LNCaP clone FGC (cell line): ENCODE measurements at places on chromosomes 2 and 18.

GRCh38 chr2:238644095-238645081, 203.5 kb upstream of the TWIST2 start:
- DNase-seq = no peak

- no peak for DNase-seq
These were observed 179.4 kb downstream of the INHBB start for GRCh38 chr2:120525056-120526046.

DNA sequence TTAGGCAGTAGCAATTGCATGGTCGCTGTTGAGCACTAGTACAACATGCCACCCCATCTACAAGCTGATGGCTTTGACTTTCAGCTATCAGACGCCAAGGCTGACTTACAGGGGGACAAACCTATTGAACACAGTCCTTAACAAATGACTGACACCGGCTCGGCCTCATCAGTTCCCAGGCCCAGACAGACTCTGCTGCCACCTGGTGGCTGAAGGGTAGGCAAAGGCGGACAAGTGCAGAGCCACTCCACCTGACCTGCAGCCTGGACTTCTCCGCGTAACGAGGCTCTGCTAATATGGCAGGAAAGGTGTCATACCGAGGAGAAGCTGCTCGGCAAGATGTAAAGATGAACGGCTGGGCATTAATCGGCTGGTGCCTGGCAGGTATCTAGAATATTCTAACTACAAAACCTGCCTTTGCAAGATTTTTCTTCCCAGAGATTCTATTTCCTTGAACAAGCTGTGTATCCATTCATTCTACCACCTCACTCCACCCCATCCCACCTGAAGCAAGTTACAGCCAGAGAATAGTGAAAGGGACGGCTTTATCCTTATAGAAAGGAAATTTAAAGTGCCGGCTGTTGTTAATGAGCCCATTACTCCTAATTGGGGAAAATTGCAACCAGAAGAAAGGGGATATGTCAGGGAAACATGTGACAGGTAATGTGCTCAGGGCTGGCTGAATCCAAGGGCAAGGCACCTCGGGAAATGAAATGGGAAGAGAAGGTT, 67.4 kb downstream of the STEAP3 start:
- peak; percentile 58 for DNase-seq

DNA sequence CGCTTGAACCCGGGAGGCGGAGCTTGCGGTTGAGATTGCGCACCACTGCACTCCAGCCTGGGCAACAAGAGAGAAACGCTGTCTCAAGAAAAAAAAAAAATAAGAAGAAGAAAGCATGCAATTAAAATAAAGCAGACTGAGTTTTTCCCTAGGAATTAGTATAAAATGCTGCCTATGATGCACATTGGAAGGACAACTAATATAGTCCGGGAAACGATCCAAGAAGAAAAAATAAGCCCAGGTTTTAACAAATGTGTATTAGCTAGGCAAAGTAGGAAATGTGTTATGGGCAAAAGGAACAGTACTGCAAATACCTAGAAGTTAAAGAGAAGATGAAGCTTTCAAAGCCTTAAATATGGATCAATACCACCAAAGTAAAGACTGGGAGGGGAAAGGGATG, 64.0 kb downstream of the SPIRE1 start:
- no peak for DNase-seq

DNA sequence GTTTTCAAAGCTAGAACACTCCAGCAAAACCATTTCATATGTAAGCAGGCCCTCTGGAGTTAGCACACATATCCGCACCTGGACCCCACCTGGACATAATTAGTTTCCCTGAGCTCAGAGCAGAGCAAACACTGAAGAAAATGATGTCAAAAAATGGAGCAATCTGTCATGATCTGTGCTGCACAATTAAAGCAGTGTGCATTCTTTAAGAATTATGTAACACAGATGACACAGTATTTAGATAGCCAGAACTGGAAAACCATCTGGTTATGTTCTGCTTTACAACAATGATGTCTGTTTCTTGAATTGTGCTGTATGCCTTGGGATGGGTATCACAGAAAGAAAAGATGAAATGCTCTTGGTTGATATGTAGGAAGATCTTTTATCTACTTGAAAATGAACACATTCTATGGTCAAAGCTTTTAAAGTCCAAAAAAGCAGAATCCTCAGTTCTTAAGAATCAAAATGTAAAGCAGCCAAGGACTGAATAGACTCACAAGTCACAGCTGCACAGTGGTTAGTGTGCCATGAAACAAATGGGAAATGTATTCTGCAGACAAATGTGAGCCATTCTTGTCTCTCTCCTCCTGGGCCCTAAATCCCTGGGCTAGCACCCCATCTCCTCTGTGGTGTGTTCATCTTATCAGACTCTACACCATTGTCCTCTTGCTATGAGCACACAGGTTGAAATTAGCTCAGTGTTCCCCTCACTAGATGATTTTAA, 36.8 kb downstream of the HRH4 start:
- DNase-seq = no peak

DNA sequence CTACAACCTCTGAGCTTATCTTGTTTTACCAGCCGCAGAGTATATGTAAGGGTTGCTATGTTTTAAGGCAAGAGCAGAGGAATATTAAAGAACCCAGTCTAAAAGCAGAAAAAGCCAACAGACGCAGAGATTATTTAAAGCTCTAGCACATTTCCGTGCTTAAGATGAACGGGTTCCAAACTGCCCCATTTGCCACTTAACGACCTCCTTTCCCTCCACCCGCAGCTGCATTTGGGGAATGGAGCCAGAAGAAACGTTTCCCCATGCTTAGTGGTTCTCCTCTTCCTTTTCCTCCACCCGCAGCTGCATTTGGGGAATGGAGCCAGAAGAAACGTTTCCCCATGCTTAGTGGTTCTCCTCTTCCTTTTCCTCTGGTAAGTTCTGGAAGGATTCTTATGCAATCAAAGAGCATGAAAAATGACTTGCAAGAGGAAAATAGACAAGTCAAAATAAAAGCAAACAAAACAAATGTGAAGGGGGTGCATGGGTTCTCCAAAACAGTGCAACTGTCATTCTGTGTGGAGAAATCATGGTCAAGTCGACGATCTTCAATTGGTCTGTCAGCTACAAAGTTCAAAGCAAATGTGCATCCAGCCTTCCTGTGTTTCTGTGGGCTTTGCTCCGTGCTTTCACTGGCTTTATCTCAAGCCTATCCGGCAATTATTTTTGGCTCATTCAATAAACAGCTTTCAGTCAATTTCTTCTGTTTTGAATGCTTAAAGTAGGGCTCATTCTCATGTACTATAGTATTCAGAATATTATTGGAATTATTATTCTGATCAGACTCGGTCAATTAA, 57.8 kb downstream of the DIPK1C start:
- DNase-seq = no peak

- DNase-seq = no peak
These were observed 58.3 kb downstream of the DOCK10 start for GRCh38 chr2:224983712-224984554.

DNA sequence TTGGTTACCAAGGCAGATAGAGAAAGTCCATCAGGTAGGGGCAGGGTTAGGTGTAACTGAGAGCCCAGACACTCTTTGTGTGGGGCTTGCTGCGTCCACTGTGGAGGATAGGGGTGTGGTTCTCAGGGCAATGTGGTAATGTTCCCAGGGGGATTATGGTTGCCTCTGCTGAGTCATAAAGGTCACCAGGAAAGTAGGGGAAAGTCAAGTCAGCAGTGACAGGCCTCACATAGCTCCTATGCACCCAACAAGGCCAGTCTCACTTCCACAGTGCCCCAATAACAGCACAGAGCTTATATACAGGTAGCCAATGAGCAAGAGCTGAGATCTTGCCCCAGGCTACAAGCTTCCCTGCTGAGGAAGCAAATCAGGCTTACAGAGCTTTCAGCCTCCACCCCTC, 1438.0 kb upstream of the ZEB2 start:
- DNase-seq = no peak

GRCh38 chr2:234135750-234136221, 85.3 kb downstream of the SPP2 start:
- peak; percentile 32 for DNase-seq

DNA sequence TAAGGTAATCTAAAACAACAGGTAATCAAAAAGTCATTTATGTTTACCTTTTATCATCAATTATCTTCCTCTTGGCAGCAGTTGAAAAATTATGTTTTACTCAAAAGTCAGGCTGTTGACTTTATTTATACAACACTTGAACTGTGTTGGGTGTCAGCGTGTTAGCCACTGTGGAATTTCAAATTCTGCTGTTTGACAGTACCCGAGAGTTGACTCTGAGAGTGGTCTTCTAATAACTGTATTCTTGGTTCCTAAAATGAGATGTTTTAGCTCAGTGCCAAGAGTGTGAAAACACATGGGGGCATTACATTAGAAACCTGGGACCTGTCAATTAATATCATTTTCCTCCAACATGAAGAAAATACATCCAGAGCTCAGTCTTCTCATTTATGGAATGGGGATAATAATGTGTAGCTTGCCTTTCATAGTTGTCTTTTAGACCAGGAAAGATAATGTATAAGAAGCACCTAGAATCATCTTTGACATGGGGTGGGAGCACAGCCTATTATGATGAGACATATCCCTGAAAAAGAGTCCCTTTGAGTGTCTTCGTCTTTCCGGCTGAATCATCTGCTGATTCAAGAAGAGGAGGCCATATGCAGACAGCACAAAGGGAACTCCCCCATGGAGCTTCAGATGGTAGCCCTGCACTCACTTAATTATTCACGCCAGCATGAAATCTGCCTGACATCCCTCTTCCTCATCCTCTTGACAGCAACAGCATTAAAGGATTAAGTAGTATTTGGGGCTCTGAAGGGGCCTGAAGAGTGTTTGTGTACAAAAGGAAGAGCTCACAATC, 89.1 kb downstream of the AFF3 start:
- DNase-seq = no peak

DNA sequence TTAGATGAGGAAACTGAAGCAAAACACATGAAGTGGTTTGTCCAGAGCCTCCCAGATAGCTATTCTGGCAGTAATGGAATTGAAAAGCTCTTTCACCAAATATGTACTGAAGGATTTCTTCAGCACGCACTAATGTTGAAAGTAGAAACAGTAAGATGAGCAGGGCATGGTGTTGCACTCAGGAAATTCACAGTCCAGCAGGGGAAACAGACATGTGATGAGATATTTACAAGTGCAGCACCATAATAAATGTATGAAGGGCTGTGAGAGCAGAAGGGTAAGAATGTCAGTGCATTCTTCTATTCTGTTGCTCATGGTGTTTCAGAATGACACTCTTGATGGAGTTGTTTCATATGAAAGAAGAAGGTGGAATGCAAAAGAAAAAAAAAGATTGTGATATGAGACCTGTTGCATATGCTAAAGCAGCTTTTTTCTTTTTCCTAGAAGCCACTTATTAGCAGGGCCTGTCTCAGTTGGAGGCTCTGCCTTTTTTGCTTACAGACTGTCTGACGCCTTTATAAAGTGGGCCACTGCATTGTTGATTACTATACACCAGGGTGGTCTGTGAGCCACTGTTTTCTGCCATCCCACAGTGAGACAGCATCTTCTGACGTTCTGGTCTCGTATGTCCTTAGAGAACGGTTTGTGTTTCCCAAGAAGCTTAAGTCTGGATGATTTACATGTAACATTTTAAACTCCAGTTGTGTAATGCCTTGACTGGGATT, 516.9 kb downstream of the ARHGAP15 start:
- DNase-seq = no peak

DNA sequence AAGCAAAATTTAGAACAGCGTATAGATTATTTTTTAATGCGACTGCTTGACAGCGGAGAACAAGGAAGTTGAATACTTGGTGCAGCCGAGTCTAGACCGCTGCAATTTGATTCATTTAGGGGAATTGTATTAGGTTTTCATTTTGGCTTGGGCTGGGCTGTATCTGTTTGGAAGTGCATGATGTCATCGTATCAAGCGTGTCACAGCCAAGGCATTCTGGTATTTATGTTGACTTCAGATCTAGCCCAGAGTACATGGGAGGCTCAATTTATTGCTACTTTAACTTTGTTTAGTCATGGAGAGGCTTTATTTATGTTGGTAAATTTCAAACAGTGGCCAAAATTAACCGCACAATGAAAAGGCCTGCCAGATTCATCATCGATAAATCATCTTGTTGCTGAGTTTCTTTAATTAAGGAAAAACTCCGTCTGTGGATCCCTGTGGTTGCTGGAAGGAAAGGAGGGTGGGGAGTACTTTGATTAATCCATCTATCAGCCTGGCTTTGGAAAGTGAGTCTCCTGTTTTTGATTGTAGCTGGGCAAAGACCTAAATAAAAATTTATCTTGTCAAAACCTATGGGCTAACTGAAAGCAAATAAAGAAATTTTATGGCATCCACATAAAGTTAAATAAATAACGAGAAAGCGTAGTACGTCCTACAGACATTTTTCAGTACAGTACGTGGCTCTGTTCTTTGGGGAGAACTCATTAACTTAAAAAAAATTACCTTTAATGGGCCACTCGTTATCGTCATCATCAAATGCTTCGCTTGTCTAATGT, 230.4 kb upstream of the SPRED2 start:
- peak; percentile 13 for DNase-seq

DNA sequence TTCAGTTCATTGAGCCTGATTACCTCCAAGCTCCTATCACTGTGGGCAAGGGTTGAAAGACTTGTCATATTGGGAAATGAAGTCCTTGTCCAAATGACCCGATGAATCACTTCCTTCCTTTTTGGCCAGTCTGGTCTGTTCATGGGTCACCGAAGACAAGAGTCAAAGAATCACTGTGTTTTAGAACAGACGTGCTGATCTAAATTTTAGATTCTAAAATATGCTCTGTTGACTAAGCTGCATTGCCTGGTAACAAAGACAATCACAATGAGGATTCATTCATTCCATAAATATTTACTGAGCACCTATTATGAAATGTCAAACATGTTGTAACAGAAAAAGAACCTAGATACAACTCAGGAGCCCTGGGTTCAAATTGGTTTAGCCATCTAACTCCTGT, 99.4 kb upstream of the RND3 start:
- DNase-seq = no peak

GRCh38 chr2:159880729-159881128, 82.7 kb upstream of the CD302 start:
- no peak for DNase-seq

GRCh38 chr2:215027779-215028178, 110.6 kb downstream of the ABCA12 start:
- DNase-seq = no peak

DNA sequence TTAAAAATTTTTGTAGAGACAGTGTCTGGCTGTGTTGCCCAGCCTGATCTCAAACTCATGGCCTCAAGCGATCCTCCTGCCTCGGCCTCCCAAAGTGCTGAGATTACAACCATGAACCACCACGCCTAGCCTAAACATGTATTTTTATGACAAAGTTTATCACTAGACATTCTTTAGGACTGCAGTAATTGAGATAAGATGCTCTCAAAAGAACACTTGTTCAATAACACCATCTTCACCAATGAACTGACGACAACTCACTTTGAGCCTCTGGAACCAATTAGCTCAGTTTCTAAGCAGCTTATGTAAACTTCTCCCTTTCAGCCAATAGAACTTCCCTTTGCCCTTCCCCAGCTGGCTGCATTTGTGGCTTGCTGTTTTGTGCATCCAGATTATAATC, 15.3 kb upstream of the PPP4R1 start:
- DNase-seq = no peak

GRCh38 chr2:102592601-102593000, 26.8 kb upstream of the SLC9A2 start:
- DNase-seq = no peak
